Left forelimb (tissue), 1 donor: ENCODE measurements at places on chromosomes 7 and 10.

DNA sequence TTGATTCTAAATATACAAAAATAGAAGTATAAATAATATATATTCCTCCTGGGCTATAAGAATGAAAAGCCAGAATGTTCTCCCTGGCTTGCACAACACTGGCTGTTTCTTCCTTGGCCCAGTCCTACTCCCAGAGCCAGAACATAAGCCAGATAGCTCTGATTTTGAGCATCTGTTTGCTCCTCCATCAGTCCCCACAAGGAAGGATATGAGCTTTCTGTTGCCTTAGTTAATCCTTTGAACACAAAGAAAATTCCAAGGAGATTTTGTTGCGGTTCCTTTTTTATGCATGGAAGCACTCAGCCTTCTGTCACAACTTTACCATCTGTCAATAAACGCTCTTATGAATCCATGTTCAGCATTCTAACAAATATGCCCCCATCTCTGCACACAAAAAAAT, 361.8 kb downstream of the IPMK start:
- DNase-seq = no peak

GRCh38 chr7:154442939-154443338, 390.7 kb downstream of the DPP6 start:
- no peak for DNase-seq

- DNase-seq = no peak
Measured at GRCh38 chr7:138388673-138389491, 71.2 kb upstream of the TRIM24 start.

GRCh38 chr10:72176701-72177100, 39.1 kb upstream of the ANAPC16 start:
- DNase-seq = no peak

DNA sequence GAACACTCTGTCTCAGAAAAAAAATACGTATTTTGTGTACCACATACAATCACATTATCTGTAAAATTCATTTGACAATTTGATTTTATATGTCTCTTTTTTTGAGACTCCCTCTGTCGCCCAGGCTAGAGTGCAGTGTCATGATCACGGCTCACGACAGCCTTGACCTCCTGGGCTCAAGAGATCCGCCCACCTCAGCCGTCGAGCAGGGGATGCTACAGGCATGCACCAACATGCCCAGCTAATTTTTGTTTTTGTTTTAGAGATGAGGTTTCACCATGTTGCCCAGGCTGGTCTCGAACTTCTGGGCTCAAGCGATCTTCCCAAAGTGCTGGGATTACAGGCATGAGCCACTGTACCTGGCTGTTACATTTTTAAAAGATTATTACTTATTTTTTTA, 11.6 kb upstream of the BAZ1B start:
- DNase-seq = no peak
